GDM1 (cell line): ENCODE measurements at places on chromosomes 6 and 20.

GRCh38 chr6:3499603-3500002 is 42.8 kb upstream of the SLC22A23 start:
- no peak for DNase-seq

- no peak for DNase-seq
These were observed 96.7 kb downstream of the BMP5 start for GRCh38 chr6:55778705-55779104.

- DNase-seq, result no peak
These were observed 850 bp upstream of the SMPDL3A start for GRCh38 chr6:122788208-122788607.

GRCh38 chr20:21303872-21304586 is 898 bp downstream of the XRN2 start:
- DNase-seq, result no peak

DNA sequence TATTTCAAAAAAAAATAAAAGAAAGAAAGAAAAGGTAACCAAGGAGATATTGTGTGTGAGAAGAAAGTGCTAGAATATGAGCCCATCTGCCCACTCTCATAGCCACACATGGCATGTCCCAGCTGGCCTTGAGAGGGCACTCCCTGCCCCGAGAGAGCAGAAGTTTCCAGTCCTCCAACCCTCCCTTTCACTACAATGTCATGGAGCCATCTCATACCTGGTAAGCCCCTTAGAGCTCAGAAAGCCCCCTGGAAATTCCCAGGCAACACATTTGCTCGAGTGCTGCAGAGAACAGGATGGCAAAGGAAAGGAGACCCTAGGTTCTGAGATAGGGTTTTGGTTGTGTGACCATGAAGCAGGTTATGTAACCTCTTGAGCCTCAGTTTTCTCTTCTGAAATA is 75.8 kb upstream of the RIN2 start:
- DNase-seq, result no peak

- no peak for DNase-seq
These were observed 734 bp upstream of the OGFRL1 start for GRCh38 chr6:71287926-71288227.

DNA sequence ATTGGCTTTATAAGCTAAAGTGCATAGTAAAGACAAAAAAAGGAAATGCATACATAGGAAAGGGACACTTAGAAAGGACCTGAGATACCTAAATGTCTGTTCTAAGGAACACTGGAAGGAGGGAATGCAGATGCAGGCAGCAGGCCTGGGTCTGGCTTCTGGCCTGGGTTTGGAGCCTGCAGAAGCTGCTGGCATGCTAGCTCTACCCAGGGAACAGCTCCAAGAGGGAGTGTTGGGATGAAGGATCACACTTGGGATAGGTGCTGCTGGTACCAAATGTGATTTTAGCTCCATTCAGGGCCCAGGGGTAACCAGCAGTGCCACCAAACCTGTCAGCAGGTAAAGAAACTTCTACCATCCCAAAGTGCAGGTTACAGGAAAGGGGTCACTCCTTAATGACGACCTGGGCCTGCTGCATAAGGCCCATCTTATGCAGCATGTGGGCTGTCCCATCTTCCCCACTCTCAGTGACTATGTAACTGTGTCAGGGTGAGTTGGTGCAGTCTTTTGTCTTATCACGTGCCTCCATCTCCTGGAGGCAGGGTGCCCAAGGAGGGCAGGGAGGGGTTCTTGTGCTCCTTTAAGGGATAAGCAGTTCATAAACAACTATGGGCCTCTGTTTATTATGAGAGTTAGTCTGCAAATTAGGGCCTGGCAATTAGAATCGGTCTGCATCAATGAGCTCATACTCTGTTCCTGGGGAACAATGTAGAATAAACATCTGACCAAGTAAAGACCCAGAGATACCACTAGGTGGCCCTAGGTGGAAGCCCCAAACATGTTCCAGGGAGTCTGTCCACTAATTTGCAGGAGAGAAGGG is 26.9 kb downstream of the DDX27 start:
- DNase-seq, result no peak

- no peak for DNase-seq
These were observed 21.2 kb upstream of the LSM14B start for GRCh38 chr20:62101078-62101477.

DNA sequence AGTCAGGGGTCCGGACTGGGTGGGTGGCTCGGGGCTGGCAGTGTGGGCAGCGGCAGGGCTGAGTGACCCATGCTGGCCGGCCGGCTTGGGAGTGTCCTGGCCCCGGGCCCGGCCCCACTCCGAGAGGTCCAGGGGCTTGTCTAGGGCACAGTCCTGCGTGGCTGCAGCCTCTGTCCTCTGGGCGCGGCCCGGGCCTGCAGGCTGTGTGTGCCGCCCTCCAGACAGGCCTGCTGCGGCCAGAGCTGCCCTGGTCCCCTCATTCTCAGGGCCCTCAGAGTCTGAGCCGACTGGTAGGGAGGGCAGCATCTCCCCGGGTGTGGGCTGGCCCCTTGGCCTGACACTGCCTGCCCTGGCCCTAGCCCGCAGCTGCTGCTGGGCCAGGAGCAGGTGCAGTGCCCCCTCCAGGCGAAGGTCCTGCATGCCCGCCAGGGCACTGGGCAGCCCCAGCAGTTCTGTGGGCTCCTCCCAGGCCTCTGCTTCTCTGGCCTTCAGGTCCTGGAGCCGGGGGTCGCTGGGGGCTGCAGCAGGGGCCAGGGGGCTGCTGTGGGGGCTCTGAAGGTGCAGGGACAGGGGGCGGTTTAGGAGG is 6.9 kb upstream of the CABLES2 start:
- DNase-seq, result no peak

DNA sequence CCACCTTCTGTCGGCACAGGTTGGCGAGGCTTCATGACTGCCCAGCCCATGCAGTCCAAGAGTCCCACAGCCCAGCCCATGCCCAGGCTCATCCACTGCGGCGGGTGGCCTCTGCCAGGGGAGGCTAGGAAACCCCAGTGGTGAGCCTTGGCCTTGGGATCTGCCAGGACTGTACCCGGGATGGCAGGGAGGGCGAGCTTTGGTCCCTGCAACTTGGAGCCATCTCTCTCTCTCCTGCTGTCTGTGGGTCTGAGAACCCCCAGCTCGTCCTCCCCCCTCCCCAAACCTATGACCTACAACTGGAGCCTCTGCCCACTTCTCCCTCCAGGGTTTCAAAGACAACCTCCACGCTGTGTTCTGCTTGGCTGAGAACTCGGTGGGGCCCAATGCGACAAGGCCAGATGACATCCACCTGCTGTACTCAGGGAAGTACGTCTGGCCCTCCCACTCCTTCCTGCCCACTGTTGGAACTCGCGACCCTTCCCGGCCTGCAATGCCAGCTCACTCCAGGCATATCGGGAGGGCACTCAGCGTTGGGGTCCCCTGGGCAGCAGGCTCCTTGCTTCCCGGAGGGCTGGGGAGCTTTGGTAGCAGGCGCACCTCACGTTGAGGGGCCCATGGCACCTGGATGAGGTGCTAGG is 19.7 kb downstream of the NPEPL1 start:
- DNase-seq, result no peak

DNA sequence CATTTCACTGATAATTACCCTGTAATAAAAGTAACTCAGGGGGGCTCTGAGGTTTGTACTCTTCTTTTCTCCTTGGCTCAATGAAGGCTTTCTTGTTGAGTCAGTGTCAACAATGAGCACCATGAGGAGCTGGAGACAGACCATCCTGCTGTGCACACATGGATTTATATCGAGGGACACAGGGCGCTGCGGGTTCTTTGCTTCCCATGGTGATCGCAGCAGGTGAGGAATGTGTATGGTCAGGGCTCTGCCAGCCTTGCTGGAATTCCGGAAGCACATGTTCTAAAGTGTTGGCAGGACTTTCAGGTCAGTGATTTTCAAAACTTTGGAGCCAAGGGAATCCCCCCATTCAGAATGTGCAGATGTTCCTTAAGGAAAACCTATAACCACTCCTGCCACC is 27.1 kb downstream of the SMOC2 start:
- DNase-seq, result no peak

DNA sequence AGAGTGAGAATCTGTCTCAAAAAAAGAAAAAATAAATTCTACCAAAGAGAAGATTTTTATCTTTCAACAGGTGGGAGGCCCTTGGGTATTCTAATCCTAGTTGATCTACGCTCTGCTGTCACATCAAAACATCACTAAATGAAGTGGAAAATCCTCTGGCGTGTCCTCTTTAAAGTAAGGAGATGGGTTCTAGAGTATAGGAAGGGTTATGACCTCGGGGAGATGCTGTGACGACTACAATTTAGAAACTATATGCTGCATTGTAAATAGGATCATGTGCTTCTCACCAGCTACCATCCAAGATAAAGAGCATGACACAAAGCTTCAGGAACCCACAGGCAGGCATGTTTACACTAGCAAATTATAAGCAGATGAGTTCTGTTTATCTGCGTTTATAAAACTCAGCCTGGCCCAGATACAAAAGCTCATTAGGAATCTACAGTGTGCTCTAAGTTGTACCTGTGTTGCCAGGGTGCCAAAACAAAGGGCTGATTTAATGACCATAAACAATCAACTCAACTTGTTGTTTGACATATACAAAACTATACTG is 197.1 kb upstream of the PLN start:
- DNase-seq, result no peak

GRCh38 chr20:10714236-10714975 is 40.6 kb upstream of the JAG1 start:
- DNase-seq, result no peak

DNA sequence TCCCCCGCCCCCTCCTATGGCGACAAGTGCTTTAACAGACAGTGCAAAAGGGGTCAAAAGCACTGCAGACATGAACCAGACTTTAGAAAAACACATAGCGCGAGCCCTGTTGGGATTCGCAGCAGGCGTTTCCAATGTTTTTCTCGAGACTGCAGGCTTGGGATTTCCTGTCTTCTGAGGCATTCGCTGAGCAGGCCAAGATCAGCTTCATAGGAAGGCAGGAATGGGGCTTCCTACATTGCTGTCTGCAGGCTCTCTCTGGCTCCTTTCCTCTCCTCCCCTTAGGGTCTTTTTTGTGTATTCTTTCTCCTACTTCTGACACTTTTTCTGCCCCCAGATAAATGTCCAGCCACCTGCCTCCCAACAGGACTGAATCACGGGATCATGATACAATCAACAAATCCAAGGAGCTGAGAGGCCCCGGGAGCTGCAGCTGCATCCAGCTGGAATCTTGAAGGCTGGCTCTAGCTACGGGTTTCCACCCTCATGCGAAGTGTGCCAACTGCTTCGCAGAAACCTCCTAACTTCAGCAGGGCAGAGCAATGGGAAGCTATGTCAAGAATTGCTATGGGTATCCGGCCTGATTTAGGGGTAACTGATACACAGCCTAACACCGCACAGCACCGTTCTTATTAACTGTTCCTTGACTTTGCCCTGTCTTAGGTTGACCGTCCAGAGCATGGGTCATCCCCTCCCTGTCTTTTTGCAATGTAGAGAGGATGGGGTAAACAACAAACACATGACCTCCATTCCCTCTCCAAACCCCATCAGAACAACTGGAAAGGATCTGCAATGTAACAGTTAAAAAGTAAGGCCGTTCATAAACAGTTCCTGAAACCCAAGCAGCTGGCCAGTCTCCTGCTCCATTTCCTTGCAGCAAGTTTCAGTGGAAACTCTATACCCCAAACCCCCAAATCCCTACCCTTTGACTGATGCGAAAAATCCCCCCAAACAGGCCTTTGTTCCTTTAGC is 31.5 kb downstream of the SNX5 start:
- DNase-seq, result no peak

DNA sequence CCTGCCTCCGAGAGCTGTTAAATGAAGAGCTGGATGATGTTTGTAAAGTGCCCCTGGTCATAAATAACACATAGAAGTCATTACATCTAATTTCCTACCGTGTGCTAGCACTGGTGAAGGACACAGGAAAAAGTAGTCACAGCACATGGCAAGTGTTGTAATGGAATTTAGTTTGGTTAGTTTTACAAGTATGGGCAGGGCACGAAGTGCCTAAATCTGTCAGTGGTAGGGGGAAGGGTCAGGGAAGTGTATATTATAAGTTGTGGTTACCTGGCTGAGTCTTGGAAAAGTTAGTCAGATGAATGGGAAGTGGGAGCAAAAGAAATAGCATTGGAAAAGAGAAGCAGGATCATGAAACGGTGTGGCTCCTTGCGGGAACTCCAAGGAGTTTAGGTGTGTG is 1.6 kb downstream of the RIPPLY2 start:
- no peak for DNase-seq

- DNase-seq, result no peak
These were observed 173.4 kb downstream of the DTNBP1 start for GRCh38 chr6:15489261-15489962.

- DNase-seq, result no peak
These were observed 470.7 kb downstream of the HTR1B start for GRCh38 chr6:76992553-76992952.

- no peak for DNase-seq
These were observed 93.3 kb downstream of the EDN1 start for GRCh38 chr6:12383448-12383847.

- no peak for DNase-seq
These were observed 12.1 kb upstream of the PAX1 start for GRCh38 chr20:21693322-21693721.

DNA sequence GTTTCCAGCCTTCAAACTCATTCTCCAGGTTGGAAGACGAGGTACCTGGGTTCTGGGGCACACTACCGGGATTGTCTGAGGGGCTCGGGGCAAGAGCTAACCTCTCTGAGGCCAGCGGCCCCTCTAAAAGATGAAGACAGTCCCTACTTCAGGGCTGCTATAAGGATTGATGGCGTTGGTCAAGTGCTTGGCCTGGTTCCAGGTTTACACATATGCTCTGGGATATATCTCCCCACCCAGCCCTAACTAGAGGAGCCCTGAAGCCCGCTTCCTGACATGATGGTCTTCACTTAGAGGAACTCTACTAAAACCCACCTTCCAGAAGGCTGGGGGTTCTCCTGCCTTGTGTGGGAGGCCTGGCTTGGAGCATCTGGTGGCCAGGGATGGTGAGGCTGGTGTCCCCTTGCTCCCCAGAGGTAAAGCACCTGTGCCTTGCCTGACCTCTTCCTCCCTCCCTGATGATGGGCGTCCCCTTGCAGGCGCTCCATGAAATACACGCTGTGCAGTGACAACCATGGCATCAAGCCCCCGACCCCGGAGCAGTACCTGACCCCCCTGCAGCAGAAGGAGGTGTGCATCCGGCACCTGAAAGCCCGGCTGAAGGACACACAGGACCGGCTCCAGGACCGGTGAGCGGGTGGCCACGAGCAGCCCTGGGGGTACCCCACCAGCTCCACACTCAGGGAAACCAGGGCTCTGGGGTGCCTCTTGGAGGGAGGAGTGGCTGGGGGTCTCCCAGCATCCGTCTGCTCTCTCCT is 28.7 kb downstream of the SDCBP2 start:
- no peak for DNase-seq

DNA sequence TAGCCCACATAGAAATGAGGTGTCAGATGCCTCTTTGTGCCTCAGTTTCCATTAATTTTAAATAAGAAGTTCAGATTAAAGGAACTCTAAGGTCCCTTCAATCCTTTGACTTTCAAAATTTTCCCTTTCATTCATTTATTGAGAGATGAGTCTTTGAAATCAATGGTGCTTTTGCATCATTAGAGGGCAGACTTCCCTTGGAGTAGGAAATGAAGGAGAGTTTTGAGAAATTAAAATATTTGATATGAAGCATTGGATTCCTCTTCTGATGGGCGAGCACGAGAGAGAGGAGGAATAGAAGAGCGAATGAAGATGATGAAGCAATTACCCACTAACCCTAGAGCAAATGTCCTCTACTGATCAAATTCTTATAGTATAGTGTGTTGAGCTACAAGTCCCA is 105.7 kb downstream of the EDN1 start:
- DNase-seq, result no peak

- DNase-seq, result no peak
These were observed 36.1 kb downstream of the PREX1 start for GRCh38 chr20:48791666-48792071.
